ENCODE measurements at places on chromosomes 4 and X.

- DNase-seq: no peak
Observed at GRCh38 chr4:151679231-151679630, 81.6 kb downstream of the GATB start.

DNA sequence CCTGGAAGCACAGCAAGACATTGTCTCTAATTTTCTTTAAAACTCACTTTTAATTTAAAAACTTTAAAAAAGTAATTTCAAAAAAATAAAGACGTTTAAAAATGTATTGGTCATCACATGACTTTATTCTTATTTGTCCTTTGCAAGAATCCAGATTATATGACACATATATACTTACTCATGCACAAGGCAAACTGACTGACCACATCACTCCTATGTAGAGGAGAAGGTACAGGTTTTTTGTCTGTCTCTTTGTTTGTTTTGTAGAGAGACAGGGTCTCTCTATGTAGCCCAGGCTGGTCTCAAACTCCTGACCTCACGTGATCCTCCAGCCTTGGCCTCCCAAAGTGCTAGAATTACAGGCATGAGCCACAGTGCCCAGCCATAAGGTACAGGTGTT, 28.6 kb downstream of the MAML3 start:
- no peak for DNase-seq

GRCh38 chr4:128837679-128838078, 28.2 kb downstream of the JADE1 start:
- DNase-seq: no peak

DNA sequence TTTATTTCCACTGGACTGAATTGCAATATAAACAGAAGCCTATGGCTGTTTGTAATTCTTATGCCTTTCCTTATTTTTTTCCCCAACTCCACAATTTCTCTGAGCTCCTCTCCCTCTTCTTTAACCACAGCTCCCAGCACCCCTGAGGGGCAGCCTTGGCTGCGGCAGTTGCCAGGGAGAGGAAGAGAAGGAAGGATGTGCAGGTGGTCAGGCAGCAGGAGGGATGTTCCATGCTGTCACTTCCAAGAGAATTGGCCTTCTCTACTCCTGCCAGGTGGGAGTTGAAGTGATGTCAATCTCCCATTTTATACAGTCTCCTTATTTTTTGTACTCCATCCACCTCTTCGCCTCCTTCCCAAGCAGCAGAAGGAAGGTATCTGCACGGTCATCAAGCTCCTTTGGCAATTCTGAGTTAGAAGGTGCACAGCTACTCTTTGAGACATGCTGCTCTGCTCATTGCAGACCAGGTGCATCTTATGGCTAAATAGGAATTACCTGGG, 343.3 kb upstream of the RPS6KA3 start:
- no peak for DNase-seq

DNA sequence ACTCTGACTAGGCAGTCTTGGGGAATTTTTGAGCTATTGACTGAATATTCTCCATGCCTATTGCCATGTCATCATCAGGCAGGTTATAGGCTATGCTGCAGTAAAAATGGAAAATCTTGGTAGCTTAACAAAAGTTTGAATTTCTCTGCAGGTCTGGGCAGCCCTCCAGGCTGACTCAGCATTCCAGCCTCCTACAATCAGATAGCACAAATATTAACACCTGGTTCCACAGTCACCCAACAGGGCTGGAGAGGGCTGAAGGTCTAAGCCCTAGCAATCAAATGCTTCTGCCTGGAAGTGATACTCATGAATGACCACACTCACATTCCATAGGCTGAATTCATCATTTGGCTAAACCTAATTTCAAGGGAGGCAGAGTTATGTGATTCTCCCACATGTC, 9.6 kb upstream of the PPP3CA start:
- DNase-seq: no peak

DNA sequence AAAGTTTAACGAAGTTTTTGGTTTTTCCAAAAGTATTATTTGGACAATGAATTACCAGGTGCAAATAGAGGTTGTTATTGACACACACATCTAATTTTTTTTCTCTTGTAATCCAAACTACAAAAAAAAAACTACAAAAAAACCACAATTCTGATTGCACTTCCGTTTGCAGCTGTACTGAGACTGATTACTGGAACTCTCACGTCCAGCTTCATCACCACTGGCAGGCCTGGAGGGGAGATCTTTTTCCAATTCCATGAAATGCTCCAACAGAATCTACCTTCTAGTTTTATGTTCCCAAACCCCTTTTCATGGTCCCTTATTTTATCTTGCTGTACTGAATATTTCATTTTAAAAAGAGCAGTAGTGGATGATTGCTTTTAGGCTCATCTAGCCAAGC, 1118.3 kb downstream of the C4orf33 start:
- DNase-seq: no peak

DNA sequence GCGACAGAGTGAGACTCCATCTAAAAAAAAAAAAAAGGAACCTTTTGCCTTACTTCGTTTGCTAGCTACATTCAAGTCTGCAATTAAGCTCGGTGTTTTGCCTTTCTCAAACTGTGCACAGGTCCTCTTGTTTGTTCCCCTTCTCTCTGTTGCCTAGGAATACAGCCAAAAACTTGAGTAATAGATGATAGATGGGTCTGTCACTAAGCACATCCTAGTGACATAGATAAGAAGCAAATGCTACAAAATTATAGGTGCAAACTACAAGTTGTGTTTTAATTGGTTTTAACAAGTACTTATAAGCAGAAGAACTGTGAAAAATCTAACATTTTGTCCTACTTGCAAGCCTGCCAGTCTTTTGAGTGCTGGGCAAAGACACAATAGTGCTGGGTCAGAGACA, 95.2 kb downstream of the SNCA start:
- DNase-seq: no peak

DNA sequence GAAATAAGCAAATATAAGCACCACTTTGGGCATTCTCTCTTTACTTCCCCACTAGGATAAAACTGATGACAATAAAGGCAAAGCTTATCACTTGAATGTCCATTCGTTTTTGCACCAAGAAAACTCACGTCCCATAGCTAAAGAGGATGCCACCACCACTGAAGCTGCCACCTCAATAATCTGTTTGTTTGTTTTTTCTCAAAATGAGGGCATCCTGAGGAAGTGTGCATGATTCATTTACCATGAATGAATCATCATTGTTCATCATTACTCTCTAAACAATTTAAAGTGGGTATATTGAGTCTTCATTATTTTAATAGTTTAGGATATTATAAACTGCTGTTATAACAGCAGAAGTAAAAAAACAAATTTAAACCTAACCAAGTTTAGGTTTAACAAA, 168.2 kb downstream of the DCTD start:
- DNase-seq: no peak

Data from hindlimb muscle (tissue), 1 donor.